NCI-H345 (cell line): ENCODE measurements at places on chromosomes 1 and 21.

GRCh38 chr1:85404408-85404807, 60.6 kb downstream of the DDAH1 start:
- no peak for DNase-seq

- no peak for DNase-seq
These were observed 1.3 kb downstream of the CDK18 start for GRCh38 chr1:205505791-205506190.

DNA sequence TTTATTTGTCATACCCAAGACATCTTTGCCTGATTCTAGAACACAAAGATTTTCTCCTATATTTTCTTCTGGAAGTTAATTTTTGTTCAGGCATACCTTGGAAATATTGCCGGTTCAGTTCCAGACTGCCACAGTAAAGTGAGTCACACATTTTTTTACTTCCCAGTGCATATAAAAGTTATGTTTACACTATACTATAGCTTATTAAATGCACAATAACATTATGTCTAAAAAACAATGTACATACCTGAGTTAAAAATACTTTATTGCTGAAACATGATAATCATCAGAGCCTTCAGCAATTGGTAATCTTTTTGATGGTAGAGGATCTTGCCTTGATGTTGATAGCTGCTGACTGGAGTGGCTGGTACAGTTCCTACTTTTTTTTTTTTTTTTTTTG, 10.0 kb downstream of the SMCP start:
- DNase-seq, result no peak

GRCh38 chr1:8643542-8644536, 173.6 kb downstream of the RERE start:
- DNase-seq, result no peak

DNA sequence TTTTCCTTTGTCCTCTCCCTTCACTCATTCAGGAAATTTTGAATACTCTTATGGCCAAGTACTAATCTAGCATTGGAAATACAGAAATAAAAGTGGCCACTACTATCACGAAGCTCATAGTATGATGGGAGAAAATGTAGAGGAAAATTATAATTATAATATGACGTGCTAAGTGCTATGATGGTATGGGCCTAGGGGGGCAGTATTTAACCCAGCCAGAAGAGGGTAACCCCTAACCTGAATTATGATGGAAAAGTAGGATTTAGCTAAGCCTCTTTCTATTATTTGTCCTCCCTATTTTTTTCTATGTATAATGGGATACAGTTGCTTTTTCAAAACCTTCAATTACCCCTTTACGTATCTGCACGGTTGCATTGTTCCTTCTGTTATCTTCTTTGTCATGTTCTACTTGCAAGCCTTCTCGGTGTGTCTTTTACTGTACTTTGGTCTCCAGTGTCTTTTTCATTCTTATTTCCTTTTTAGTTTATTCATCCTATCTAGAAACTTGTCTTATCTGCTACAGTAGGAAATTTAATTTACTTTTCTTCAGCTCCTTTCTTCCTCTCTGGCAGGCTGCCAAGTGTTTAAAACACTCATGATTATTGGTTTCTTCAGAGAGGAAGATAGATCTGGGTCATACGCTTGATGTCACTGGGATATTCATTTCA, 88.8 kb upstream of the GPR52 start:
- peak; percentile 34 for DNase-seq
